ENCODE measurements at places on chromosomes 5 and 9.

GRCh38 chr5:134083517-134083916, 31.0 kb upstream of the TCF7 start:
- DNase-seq: no peak

DNA sequence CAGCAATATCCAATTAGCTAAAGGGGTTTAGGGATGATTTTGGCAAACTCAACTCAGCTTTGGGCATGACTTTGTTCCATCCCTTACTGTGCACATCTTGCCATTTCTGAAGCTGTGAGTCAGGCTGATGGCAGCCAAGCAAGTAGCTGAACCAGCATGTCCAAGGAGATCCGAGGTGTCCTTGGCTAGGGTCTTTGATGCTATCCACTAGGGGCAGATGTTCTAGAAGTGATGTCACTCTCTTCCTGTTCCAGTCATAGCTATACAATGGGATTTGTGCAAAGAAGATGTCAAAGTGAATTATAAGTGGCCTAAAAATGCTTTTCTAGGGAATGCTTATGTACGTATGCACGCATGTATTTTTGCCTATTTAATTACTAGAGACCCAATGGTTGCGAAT, 160.8 kb upstream of the PAPPA start:
- DNase-seq: no peak

- no peak for DNase-seq
Measured at GRCh38 chr5:166493040-166493439, 1798.4 kb upstream of the WWC1 start.

- DNase-seq: no peak
Measured at GRCh38 chr5:100772548-100772947, 130.5 kb downstream of the ST8SIA4 start.

- no peak for DNase-seq
Measured at GRCh38 chr5:128480906-128481633, 57.0 kb downstream of the FBN2 start.

DNA sequence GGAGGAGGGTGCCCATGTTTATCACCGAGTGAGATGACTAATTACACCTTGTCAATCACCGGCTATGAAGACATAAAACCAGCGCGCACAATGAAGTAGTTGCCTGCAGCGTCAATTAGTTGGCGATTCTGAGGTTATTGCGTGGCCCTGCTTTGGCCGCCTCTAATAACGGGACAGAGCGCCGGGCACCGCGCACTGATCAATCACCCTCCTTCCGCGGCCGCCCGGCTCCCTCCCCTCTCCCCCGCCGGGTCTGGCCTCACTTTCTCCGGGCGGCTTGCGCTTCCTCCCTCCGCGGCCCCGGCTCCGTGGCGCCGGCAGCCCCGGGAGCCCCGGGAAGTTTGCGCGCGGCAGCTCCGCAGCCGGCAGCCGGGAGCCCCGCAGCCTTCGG, 3.3 kb upstream of the LHX2 start:
- DNase-seq: no peak

DNA sequence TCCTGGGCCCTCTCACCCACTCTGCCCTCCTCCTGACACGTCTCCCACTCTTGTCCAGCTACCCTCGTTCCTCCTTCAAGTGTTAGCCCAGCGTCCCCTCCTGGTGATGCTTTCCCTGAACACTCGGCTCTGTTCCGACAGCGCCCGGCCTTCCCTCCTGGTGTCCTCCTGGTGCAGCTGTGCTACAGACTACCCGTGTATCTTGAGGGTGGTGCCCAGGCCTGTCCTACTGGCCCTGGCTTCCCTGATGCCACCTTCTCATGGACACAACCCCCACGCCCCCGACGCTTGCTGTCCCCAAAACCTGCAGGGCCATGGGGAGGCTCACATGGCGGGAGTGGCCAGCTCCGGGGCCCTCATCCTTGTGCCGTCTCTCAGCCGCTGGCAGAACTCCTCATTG, 21.4 kb upstream of the SCGB3A1 start:
- no peak for DNase-seq

DNA sequence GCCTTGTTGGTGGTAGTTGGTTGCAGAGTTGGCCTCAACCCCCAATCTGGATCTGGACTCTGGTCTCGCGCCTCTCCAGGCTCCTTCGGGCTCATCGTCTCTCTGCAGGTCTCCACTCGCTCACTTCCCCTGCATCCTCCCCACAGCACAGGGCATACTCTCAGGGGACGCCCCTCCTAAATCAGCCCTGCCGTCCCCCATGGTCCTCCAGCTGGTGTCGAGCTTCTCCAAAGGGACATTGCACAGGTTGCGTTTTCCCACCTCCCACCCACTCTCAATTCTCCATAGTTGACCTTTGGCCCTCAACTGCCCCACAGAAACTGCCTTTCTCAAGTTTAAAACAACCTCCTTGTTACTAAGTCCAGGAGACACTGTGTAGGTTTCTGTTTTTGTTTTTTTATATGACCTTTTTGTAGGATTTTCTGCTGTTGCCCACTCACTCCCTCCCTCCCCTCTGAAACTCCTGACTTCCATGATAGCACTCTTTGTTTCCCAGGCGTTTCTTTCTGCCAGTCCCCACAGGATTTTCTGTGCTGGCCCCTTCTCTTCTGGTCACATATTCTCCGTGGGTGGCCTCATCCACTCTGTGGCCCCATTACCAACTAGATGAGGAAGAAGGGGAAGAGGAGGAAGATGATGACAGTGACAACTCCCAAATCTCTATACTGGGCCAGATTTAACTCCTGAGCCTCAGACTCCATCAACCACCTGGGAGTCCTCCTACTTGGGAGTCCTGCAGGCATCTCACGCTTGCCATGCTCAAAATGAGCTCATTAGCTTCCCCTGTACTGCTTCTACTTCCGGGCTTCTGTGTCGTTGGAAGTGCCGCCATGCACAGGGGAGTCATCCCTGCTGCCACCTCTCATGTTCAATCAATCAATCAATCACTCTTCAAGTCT, 50.3 kb downstream of the ALG2 start:
- DNase-seq: no peak

DNA sequence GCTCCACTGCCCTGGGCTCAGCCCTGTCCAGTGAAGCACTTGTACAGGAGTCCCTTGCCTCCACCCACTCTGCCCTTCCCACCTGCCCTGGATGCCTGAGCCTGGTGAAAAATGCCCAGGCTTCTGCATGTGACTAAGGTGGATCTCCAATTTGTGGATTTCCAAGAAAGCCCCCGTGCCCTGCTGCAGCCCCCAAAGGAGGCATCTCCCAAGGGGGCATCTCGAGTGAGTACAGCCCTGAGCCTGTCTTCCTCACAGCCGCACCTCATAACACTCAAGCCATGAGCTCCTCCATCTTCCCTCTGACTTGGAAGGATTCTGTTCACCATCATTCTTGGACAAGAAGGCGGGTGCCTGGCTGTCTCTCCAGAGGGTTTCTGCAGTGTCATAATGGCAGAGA, 158.0 kb upstream of the PPP1R26 start:
- no peak for DNase-seq

DNA sequence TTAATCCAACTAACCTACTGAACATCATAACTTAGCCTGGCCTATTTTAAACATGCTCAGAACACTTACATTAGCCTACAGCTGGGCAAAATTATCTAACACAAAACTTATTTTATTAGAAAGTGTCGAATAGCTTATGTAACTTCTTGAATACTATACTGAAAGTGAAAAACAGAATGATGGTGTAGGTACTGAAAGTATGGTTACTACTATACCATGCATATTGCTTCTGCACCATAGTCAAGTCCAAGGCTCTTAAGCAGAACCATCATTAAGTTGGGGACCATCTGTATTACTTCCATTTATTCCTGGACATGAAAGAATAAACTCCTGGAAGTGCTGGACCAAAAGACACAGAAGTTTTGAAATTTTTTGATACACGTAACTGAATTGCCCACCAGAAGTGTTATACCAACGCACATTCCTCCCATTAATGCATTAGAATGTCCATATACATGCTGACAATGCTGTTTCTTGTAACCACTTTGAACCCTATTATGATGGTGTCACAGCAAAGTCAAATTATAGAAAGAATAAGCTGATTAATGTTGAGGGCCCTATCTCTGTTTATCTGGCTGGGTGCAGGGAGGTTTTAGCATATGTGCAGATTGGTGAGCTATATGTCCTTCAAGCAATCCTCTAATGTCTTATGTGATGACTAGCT, 375.7 kb downstream of the ACTL7B start:
- DNase-seq: no peak

DNA sequence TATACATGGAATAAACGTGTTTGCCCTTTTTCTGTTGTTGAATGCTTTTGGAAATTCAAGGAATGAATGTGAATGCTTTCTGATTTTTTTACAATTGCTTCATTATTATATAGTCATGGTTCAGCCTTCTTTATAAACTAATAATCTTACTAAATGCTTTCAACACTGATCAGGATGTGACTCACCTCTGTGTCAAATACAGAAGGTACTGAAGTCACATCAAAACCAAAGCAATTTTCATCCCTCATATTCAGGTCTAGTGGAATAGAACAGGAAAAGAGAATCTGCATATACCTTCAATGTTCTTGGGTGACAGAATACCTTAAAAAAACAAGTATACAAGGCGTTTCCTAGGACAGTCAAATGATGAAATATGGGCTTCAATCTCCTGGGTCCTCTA, 170.7 kb downstream of the PDE4D start:
- DNase-seq: no peak

DNA sequence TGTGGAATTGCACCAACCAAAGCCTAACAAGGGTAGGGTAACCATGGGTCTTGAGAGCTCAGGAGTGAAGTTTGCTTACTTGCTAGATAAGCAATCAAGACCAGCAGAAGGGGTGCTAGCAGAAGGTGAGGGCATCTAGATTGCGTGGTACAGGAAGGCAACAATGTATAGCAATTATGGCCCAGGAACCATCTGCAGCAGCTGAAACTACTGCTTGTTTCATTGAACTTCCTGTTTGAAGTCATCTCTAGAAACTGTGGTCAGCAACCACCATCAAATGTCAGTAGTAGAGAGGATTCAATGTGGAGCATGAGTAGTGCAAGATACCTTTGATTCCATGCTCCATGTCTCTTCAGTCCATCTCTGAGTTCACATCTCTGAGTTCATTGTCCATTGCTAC, 462.1 kb upstream of the GRAMD2B start:
- DNase-seq: no peak

DNA sequence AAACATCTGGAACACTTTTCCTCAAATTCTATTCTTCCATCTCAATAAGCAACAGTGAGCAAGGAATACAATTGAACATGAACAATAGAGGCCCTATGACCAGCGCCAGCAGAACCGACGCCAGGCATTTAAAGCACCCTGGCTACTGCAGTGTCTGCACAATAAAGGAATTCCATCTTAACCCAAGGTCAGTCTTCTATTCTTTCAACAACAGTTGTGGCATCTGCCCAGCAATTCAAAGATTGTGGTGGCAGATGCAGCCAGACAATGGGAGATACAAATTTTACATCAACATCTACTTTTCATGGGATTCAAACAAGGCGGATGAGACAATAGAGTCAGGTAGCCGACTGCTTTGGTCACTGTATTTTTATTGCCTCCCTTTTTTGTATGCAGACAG, 65.9 kb downstream of the ELL2 start:
- DNase-seq: no peak

GRCh38 chr5:1416856-1417469, 28.3 kb downstream of the SLC6A3 start:
- no peak for DNase-seq

DNA sequence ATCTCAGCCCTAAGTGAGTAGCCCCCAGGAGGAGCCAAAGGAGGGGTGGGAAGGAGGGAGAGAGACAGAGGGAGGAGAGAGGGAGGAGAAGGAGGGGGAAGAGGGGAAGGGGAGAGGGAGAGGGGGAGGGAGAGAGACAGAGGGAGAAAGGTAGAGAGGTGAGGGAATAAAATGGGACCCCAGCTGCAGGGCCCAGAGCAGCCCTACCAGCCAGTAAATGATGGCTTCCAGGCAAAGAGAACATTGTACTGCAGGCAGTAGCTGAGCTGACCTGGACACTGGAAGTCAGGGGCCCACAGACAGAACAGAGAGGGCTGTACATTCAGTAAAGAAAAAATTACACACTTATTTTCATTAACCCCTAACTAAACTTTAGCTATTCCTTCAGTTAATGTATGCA, 57.8 kb upstream of the GNE start:
- DNase-seq: no peak

GRCh38 chr5:40738502-40738901, 17.3 kb downstream of the TTC33 start:
- no peak for DNase-seq

- no peak for DNase-seq
Measured at GRCh38 chr5:32225445-32225844, 51.3 kb upstream of the GOLPH3 start.

DNA sequence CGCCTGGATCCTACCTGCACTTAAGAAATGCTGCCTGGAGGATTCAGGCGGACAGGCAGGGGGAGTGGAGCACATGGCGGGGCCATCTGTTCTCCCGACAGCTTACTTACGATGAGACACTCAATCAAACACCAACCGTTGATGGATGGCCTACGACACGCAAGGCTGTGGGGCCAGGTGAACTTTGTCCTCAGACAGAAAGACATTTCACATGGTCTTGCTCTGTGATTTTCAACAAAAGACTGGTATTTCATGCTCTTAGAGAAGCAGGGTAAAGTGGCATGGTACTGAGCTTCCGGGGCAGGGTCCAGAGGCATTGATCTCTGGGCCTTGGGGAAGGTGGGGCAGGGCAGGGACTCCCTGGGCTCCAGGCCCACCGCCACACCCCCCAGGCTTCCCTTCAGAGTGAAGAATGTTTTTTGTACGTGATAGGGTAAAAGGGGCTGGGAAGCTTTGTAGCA, 9.1 kb upstream of the OLFM1 start:
- no peak for DNase-seq

GRCh38 chr5:15526413-15526812, 26.4 kb downstream of the FBXL7 start:
- DNase-seq: no peak

DNA sequence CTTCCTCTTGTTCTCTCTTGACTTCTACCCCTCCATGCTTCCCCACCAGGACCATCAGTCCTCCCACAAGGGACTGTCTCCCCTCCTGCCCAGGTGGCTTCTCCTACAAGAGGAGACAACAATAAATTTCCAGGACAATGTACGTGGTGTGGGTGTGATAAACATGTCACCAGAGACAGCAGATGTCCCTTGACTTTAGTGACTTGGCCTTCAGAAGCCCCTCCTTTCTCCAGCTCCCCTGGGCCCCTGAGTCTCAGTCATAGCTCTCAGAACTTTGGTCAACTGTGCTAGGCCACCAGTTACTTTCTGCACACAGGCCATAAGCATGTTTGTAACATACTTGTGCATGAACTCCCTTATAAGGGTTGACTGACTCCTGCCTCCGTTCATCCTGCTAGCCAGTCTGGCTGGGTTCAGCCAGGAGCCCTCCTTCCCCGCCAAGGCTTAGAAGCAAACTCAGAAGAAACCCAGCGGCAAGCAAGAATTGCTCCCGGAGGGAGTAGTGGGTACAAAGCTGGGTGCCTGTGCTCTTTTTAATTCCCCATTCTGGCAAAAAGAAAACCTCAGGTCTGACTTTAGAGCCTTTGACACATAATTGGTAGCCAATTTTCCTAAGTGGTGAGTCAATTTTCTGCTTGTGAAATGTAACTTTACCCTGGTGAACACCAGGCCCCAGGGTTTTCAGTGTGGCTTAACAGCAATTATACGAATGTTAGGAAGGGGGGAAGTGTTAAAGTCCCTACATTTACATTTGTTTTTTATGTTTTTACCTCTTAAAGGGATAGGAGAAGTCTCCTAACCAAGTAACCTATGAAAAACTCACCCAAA, 49.2 kb downstream of the EBF1 start:
- DNase-seq: no peak

- DNase-seq: no peak
Measured at GRCh38 chr5:53613061-53613460, 52.6 kb downstream of the NDUFS4 start.

Data from stimulated activated CD4-positive, alpha-beta T cell treated with anti-CD3 and anti-CD28 coated beads, Interleukin-15, amount 100 ng/mL, for 1 hour (primary cell).